ENCODE measurements at places on chromosomes 6 and 20. TPM values are rescaled to one million over a fixed set of nuclear protein-coding genes. Genes with fewer than 3 reads are reported as not detected.

The LAMA4 gene
- total RNA-seq = 491 TPM

The OTOR gene
- not detected for total RNA-seq

The MRPL14 gene
- 68.4 TPM for total RNA-seq

The HSPA1L gene
- 0.85 TPM for total RNA-seq

The VSX1 gene
- not detected for total RNA-seq

The NMBR gene
- not detected for total RNA-seq

The BAK1 gene
- 16.8 TPM for total RNA-seq

Measured in endothelial cell of coronary artery (primary cell).